ENCODE measurements at places on chromosomes 3 and 15. TPM values are rescaled to one million over a fixed set of nuclear protein-coding genes. Genes with fewer than 3 reads are reported as not detected.

PLS1 gene
- 7.0 TPM for total RNA-seq

- DNase-seq, result no peak
Observed at GRCh38 chr3:154862265-154862664, 217.9 kb upstream of the MME start.

- DNase-seq, result no peak
Observed at GRCh38 chr15:43957724-43958123, 130.9 kb downstream of the WDR76 start.

DNA sequence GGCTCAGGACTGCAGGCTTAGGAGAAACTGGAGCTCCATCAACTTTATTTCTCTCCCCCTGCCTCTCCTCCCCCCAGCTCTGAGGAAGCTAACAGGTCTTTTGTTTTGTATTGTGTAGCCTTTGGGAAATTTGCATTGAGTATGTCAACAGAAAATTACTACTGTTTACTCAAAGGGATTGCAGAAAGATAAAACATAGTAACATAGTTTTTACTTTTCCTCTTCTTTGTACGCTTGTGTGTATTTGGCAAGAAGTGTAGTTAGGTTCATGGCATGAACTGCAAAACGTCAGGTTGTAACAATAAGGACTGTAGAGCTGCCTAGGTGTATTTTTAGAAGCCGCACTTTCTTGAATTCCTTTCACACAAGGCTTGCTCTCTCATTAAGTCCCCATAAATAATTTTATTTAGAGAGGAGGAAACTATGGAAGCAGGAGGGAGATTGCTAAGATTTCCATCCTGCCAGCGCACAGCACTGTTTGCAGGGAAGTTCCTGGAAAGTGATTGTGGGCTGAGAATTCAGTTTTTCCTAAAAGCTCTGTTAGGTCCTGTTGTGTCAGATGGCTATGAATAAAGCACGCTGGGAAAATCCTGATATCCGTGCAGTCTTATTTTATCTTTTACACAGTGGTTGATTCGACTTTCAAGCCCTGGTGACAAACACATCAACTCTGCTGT, 21.1 kb upstream of the SATB1 start:
- DNase-seq, result peak; percentile 14

- DNase-seq, result no peak
Observed at GRCh38 chr3:193757457-193757856, 164.4 kb downstream of the OPA1 start.

HYAL1 gene
- 2.0 TPM for total RNA-seq

DNA sequence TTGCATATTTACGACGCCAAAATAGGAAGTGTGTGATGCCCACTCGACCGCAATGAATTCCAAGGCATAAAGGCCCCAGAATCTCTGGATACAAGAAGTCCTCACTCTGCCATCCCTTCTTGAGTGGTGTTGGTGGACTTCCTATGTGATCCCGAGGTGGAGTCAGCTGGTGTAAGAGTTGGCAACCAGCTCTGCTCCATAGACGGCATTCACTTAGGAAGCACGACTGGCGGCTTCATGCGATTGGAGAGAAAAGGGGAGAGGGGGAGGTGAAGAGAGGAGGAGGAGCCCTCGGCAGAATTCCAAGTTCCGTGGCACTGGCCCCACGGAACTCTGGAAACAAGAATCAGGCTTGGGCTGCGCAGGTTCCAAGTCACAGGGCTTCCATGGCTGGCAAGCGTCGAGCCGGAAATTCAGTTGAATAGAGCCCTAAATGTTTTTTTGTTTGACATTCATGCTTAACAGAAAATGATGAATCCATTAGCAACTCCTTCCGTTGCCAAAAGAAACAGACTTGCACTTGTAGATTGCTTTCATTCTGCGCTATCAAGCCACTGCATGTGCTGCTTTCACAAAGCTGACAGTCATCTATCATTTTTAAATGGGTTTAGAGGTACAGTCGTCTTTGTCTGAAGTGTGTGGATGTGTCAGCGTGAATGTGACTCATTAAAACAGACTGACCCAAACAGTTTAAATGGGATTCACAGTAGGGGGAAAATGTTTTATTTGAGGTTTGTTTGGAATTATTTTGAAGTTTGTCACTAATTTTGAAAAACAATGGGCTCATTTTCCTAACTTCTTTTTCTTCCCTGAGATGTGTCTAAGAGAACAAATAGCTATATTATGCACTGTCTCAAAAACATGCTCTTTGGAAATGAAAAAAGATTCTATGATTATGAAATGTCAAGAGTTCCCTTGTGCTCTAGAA, 428.3 kb upstream of the ATP11B start:
- DNase-seq, result peak; percentile 4

KBTBD8 gene
- 8.0 TPM for total RNA-seq

DNA sequence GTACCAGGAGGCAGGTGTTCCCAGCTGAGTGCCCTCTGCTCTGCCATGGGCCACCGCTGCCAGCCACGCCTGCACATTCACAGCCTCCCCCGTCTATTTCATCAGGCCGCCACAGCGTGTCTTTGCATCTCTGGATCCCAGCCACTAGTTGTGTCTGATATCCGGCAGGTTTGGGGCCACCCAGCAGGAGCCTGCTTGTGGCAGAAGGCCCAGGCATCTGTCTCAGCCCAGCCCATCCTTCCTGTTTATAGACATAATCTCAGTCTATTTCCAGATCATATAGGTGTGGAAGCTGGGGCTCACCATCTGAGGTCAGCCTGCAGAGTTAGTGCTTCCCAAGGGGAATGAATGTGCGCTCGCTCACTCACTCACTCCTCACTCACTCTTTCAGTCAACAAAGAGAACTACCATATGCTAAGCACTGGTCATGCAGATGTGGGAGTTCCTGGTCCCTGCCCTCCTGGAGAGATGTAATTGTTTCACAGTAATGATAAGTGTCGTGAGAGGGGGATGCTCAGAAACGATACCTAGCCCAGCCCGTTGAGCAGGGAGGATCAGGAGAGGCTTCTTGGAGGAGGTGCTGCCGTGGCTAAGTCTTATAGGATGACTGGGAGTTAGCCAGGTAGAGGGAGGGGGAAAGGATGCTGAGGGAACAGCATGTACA, 60.6 kb downstream of the FGD5 start:
- DNase-seq, result no peak

ITIH1 gene
- 3.5 TPM for total RNA-seq

DNA sequence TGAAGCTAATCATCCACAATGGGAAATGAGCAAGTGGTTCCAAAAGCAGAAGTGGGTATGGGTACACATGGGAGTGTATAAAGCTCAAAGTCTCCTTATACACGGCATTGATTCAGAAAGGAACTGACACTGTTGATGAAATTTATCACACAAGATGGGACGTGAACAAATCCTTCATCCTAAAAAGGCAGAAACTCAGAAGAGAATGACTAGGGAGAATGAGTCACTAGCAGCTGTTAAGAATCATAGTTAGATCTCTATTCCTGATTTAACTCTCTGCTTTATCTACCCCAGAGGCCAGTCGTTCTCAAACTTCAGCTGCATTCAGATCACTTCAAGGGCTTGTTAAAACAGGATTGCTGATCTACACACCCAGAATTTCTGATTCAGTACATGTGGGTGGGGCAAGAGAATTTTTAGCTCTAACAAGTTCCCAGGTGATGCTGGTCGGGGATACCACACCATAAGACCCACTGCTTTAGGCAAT, 97.7 kb upstream of the PHLDB2 start:
- DNase-seq, result no peak

MAGEL2 gene
- total RNA-seq, result 0.82 TPM
